ENCODE measurements at places on chromosomes 1 and 21.

DNA sequence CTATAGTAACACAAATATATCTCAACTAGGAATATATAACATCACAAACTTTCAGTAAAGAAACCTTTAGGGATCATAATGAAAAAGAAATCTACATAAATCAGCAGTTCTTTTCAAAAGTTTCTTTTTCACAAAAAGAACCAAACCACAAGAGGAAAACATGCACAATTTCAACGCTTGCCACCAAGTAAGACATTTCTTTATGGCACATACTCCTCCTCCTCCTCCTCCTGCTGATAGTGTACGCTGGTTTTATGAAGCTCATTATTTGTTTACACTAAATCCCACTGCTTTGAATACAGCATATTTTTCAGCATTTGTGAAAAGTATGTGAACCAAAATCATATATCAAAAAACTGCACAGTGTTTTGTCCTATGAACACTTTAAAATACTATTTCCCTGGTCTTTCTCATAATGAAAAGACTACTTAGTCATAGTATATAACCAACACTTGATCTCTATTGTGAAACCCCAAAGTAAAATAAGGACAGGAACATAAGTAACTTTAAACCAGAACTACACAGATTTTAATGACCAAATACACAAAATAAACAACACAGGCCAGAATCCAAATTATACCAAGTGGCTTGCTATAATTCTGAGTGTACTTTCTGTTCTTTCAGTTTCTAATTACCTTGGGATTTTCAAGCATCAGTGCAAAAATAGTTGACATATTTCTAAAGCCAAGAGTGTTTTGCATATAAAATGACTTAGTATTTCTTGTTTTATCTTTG, 184.2 kb downstream of the EIF4G3 start:
- H3K4me3 ChIP-seq: no peak overlapping the region
- no peaks in the 10 kb centered on the region for H3K36me3 ChIP-seq
- H3K27me3 ChIP-seq: no peaks in the 10 kb centered on the region
- no peak for DNase-seq

GRCh38 chr1:38071312-38072256, 25.0 kb upstream of the POU3F1 start:
- no peaks in the 10 kb centered on the region for H3K4me1 ChIP-seq
- no peak overlapping the region for H3K27ac ChIP-seq
- H3K36me3 ChIP-seq: no peaks in the 10 kb centered on the region
- DNase-seq: no peak

DNA sequence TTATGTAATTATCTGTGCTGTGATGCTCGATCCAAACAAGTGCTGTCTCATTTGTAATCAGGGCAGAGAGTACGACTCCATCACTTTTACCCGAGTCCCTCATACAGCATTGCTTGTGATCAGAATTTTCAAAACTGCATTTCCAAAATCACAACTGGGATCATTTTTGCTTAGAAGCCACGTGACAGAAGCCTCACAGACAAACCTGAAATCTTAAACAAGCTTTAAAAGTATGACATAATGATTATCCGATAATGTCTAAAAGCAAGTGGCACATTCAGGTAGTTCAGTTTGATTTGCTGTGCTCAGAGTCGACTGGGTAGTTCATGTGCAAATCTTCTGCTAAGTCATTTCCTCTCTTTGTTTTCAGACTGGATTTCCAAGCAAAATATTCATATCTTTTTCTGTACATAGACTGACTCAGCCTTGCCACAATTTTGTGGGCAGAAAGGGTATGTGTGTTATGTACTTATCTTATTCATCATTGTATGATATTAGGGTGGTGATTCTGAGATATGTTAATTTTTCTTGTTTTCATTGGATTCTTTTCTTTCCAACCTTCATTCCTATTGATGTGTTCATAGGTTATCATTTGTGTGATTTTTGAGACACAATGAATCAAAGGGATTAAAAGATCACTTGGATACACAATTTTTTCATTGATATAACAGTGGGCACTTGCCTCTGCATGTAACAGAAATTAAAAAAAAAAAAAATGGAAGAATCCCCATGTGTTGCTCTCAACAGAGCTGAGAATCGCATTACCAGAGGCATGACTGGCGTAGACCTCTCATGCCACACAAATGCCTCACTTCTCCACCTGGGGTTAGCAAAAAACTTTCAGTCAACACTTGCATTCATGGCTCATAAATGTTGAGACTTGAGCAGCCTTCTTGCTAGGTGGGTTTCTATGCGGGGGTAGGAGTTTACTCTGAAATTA, 355.7 kb downstream of the LTN1 start:
- H3K36me3 ChIP-seq: peaks cover 11% of the 10 kb centered on the region
- no peak for DNase-seq
- H3K4me1 ChIP-seq: peaks cover 2% of the 10 kb centered on the region

DNA sequence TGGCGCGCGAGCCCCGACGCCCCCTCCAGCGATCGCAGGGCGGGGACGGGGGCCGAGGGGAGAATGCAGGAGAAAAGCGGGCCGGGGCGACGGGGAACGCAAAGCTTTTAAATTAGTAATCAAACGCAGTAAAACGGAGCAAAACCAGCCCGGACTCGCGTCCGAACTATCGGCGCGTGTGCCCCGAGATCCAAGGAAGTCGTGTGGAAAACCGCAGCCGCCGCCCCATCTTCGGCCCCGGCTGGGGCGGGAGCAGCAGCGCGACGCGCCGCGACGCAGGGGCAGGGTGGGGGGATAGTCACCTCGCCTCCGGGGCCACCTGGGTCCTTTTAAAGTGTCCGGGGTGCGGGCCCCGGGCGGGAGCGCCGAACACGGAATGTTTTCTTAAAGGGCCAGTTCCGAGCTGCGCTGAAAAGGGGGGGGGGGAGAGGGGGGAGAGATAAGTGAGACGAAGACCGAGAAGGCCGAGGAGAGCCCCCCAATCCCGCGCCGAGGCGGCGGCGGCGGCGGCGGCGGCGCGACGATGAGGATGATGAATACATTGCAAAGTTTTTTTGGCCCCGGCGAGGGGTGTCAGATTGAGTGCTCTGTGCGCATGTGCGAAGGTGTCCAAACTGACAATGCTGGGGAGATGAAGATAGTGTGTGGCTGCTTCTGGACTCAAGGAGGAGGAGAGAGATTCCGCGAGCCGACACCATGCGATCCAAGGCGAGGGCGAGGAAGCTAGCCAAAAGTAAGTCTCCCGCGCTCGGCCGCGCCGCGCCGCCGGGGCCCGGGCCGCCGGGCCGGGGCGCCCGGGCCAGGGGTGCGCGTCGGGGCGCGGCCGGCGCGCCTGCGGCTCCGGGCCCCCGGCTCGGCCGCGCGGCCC, at the start of gene PRDM16:
Gene PRDM16, plus strand, starts transcription at position 640 of the 868 bp plus-strand sequence. Its CDS starts 57 bp downstream, at position 697.
- H3K27ac ChIP-seq: no peak within 1 kb of the TSS
- peak within 1 kb of the TSS; percentile 79 for H3K4me3 ChIP-seq
- no peaks in the 10 kb centered on the region for H3K36me3 ChIP-seq
- DNase-seq: no peak
- peaks cover 40% of the 10 kb centered on the region for H3K27me3 ChIP-seq
- peaks cover 2% of the 10 kb centered on the region for H3K4me1 ChIP-seq

DNA sequence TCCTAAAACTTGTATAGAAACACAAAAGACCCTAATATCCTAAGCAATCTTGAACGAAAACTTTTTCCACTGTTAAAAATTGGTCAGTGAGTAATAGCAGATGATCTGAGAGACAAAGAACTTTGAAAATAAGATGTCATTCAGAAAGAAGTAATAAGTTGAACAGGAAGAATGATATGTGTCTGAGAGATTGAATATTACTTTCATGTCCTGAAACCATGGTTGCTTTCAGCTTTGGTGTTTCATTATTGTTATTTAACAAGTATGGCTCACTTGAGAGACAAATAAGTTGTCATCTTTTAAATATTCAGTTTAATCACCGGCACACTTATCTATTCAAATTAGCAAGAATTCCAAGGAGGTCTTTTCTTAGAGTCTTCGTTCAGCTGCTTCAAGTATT, 11.4 kb downstream of the PRKACB start:
- H3K27me3 ChIP-seq: no peaks in the 10 kb centered on the region
- H3K36me3 ChIP-seq: peaks cover 52% of the 10 kb centered on the region
- peak overlapping the region; percentile 12 for H3K27ac ChIP-seq
- peaks cover 41% of the 10 kb centered on the region for H3K4me1 ChIP-seq
- peak overlapping the region; percentile 48 for H3K4me3 ChIP-seq

- H3K27ac ChIP-seq: no peak overlapping the region
- DNase-seq: no peak
- H3K36me3 ChIP-seq: no peaks in the 10 kb centered on the region
- H3K4me3 ChIP-seq: no peak overlapping the region
Measured at GRCh38 chr1:168672278-168672677, 56.7 kb downstream of the DPT start.

GRCh38 chr1:167623951-167624350, 6.1 kb upstream of the RCSD1 start:
- peak overlapping the region; percentile 34 for H3K27ac ChIP-seq
- H3K36me3 ChIP-seq: peaks cover 7% of the 10 kb centered on the region
- H3K4me3 ChIP-seq: no peak overlapping the region
- H3K27me3 ChIP-seq: no peaks in the 10 kb centered on the region
- H3K4me1 ChIP-seq: peaks cover 75% of the 10 kb centered on the region

- H3K36me3 ChIP-seq: no peaks in the 10 kb centered on the region
- H3K4me3 ChIP-seq: no peak overlapping the region
- H3K27me3 ChIP-seq: peaks cover 23% of the 10 kb centered on the region
- H3K27ac ChIP-seq: no peak overlapping the region
Measured at GRCh38 chr1:207431508-207431907, 22.6 kb upstream of the CR2 start.

DNA sequence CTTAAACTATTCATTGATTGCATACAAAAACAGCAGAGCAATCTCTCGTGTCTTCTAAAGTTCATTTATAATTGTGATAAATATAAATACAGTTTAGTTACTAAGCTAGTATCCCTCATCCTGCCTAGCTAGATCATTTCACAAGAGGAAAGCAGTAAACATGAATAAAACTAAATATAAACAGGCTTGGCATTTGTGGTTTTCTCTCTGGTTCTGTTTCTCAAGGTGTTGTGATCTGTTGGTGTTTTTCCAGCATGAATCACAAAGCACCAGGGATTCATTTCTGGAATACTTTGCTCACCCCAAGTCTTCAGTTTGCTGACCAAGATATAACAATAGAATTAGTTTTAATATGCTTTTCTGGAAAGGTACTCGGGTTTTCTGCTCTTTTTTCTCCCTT, 32.7 kb upstream of the GLIS1 start:
- peaks cover 30% of the 10 kb centered on the region for H3K36me3 ChIP-seq
- no peak for DNase-seq
- H3K27me3 ChIP-seq: no peaks in the 10 kb centered on the region
- no peaks in the 10 kb centered on the region for H3K4me1 ChIP-seq

- no peaks in the 10 kb centered on the region for H3K4me1 ChIP-seq
- H3K4me3 ChIP-seq: no peak overlapping the region
- no peaks in the 10 kb centered on the region for H3K36me3 ChIP-seq
- H3K27ac ChIP-seq: no peak overlapping the region
Measured at GRCh38 chr1:205518661-205519540, 14.4 kb downstream of the CDK18 start.

- no peak for DNase-seq
- no peaks in the 10 kb centered on the region for H3K27me3 ChIP-seq
- no peaks in the 10 kb centered on the region for H3K4me1 ChIP-seq
- H3K27ac ChIP-seq: no peak overlapping the region
- no peak overlapping the region for H3K4me3 ChIP-seq
Measured at GRCh38 chr1:93656491-93656890, 25.1 kb downstream of the BCAR3 start.

DNA sequence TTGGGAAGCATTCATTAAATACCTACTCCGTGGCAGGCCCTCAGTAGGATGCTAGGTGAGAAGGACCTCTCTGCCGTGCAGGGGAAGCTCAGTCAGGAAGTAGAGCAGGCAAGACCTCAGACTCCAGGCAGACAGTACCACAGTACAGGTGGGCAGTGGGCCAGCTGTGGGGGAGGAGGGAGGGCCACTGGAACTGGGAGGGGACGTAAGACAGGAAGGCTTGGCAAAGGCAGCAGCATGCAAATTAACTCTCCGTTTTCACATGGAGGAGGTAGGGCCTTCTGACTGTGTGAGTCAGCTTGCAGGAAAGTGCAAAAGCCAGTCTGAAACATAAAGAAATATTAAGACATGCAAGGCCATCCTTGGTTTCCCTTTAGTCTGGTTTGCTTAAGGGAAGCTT, 157.7 kb downstream of the TRIM33 start:
- peaks cover 4% of the 10 kb centered on the region for H3K27me3 ChIP-seq
- DNase-seq: no peak
- H3K36me3 ChIP-seq: peaks cover 5% of the 10 kb centered on the region

DNA sequence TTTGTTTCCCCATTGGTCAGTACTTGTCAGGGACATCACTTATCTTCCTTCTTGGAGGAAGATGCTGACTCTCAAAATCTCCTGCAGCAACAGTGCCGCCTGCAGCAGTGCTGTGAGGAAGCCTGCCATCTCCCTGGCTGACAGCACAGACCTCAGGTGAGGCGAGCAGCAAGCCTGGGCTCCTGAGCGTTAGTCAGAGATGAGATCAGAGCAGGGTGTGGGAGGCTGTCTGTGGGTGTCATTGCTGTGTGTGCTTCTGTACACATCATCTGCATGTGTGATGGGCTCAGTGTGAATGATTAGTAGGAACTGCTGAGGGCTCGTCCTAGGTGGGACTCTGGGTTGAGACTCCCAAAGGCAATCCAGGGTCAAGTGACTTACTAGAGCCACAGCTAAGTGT, 6.1 kb downstream of the STRIP1 start:
- no peaks in the 10 kb centered on the region for H3K27me3 ChIP-seq
- no peak overlapping the region for H3K4me3 ChIP-seq
- H3K36me3 ChIP-seq: peaks cover 75% of the 10 kb centered on the region
- DNase-seq: no peak

DNA sequence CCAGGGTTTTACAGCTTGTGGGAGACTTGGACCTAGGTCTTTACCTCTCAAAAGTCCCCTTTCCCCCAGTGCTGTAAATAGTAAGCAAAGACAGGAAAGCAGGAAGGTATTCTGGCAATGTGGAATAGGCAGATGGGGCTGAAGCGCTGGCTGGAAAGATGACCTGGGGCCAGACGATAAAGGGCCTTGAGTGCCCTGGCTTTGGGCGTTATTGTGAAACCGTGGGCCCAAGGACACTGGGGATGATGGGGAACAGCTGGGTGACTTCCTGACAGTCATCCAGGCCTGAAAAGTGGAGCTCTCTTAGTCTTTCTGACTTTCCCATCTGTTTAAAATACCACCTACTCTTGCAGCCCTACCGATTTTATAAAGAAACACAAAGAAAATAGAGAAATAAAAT, 16.3 kb downstream of the URB2 start:
- DNase-seq: no peak
- H3K4me3 ChIP-seq: no peak overlapping the region
- no peaks in the 10 kb centered on the region for H3K27me3 ChIP-seq
- H3K4me1 ChIP-seq: peaks cover 11% of the 10 kb centered on the region

GRCh38 chr1:226603022-226603857, 54.7 kb downstream of the STUM start:
- H3K27ac ChIP-seq: peak overlapping the region; percentile 65
- no peak overlapping the region for H3K4me3 ChIP-seq
- DNase-seq: no peak
- H3K4me1 ChIP-seq: peaks cover 3% of the 10 kb centered on the region
- H3K36me3 ChIP-seq: no peaks in the 10 kb centered on the region

- DNase-seq: no peak
- H3K27me3 ChIP-seq: no peaks in the 10 kb centered on the region
- no peaks in the 10 kb centered on the region for H3K36me3 ChIP-seq
- H3K4me1 ChIP-seq: no peaks in the 10 kb centered on the region
- H3K4me3 ChIP-seq: no peak overlapping the region
- no peak overlapping the region for H3K27ac ChIP-seq
Measured at GRCh38 chr1:6271006-6271405, 10.1 kb upstream of the GPR153 start.

All from naive thymus-derived CD8-positive, alpha-beta T cell (primary cell).